ENCODE measurements at places on chromosomes 12 and 14.

DNA sequence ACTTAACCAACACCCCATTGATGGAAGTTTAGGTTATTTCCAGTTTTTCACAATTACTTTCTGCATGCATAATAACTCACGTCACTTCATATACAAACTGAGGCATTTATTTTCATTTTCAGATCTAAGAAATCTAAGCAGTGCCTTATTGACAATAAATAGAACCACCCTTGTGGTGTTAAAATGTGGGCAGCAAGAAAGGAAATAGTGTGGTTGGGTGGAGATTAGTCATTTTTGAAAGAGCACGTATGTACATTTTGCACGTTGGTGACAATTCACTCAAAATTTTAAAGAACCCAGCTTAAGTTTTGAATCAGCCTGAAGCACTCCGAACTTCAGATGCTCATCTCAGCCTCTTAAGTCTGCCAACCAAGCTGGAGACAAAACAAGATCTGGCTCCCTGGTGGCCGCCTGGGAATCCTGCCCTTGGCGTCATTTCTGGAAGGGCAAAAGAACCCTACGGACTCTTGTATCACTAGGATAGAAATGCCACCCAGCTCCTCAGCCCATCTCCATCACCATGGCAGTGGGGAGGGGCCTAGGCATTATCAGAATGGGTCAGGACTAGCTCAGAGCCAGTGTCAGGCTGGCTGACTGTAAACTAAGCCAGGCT is 89.5 kb upstream of the BCL2L14 start:
- DNase-seq = peak; percentile 86

GRCh38 chr12:4610481-4610880 is 38.4 kb downstream of the AKAP3 start:
- DNase-seq = no peak

GRCh38 chr12:121092034-121092433 is 40.6 kb upstream of the P2RX7 start:
- no peak for DNase-seq

- no peak for DNase-seq
Measured at GRCh38 chr12:109524466-109525278, 47.2 kb downstream of the UBE3B start.

DNA sequence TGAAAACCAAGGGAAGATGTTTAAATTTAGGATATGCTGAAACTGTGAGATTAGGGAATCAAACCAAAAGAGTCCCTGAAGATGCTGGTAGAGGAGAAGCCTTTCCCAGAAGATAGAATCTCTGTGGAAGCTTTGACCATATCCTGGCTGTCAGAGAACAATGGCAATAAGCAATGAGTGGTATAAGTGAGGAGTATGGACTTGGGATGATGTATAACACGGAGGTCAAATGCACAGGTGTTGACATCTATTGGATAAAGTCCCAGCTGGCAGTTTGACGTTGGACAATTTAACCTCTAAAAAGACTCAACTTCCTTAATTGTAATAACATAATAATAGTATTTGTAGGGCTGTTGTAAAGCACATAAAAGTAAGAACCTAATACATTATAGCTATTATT is 30.1 kb upstream of the CLEC14A start:
- DNase-seq = no peak

- DNase-seq = peak; percentile 85
Measured at GRCh38 chr14:50001999-50002925, 109.4 kb downstream of the ARF6 start.

DNA sequence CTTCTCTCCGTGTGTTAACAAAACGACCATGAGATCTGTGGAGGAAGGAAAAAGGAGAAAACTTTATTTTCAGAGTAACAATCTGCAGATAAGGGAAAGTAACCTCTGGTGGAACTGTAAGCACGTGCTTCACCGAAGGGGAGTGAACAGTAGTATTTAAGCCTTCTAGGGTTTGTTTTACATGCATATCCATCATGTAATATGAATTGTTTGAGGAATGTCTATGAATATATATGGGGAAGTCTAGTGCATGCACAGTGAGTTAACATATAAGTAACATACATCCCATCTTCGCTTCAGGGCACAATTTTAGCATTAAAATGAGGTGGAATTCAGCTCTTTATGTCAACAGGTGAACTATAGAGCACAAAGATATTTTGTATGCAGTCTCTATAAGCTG is 101.1 kb downstream of the FUT8 start:
- DNase-seq = no peak

- no peak for DNase-seq
Measured at GRCh38 chr14:99138999-99139865, 132.8 kb downstream of the BCL11B start.

DNA sequence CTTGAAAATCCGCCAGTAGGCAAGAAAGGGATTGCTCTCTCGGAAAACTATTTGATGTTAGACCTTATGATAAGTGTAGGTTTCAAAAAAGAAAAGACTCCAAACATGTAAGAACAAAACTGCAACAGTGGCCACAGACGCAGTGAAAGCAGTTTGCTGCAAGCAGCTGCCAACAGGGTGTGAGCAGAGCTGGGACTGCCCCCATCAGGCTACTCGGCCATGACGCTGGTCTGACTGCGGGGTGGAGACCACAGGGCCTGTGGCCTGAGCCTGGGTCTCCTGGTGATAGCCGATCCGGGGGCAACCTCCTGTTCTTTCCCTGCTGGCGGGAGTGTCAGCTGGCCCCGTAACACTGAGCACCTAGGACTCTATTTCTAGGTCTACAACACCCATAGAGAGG is 63.2 kb downstream of the AMN start:
- no peak for DNase-seq

DNA sequence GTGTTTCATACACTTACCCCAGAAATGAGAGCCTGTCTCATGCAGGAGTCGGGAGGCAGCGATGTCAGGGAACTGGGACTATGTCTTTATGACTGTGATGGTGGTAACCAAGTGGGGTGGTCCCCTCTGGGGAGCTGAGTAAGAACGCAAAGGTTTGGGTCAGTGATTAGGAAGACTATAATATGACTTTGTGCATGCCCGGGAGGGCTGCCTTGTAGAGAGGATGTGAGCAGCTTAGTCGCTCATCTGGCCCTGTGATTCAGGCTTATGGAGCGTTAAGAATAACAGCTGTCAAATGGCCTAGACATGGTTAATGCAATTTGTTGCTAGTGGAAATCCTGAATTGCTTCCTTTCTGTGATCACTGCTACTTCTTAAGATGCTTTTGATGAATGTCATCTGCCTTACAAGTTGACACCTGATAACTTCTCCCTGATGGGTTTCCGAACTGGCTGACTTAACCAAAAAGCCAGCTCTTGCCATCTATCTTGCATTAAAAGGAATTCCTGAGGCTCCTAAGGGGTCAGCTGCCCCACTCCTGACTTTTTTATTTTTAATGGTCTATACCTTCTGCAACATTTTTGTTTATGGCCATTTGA is 35.4 kb upstream of the AACS start:
- DNase-seq = no peak

DNA sequence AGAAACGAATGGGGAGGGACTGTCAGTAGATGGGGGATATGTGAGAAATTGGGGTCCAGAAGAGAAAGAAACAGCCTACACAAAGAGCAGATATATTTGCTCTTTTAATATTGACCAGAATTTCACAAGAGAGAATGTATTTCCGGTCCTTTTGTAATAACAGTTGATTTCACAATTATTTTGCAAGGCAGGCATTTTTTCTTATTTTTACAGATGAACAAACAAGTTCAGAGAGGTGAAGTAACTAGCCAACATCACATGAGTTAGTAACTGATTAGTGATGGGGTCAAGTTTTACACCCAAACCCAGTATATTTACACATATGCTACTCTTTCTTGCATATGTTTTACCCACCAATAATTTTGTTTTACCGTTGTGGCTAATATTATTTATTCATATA is 188.2 kb downstream of the NAV3 start:
- DNase-seq = no peak

All from CD4-positive, alpha-beta T cell treated with Interleukin-10 for 1 hour (primary cell).